ENCODE measurements at places on chromosomes 16 and 17.

- no peak for DNase-seq
Observed at GRCh38 chr17:60158751-60159478, 9.1 kb downstream of the CA4 start.

- DNase-seq, result peak; percentile 27
Observed at GRCh38 chr17:38798614-38799500, 499 bp downstream of the PIP4K2B start.

DNA sequence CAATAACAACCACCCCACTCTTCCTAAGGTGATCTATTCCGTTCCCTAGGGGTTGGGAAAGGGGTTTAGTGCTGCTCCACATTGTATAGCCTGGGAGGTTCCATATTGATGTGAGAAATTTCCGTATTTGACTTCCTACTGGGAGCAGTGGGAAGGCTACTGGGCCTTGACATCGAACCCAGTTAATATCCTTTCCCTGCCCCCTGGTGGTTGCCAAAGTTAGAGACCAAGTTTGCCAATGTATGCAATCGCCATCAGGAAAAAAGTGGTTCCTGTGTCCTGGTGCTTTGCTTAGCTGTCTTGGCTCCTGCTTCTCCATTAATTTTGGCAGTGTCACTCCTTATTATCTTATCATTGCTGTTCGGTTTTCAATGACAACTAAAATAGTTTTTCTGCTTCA lies 914.9 kb downstream of the KCNJ2 start:
- no peak for DNase-seq

- no peak for DNase-seq
Observed at GRCh38 chr16:20704281-20704680, 6.8 kb upstream of the ACSM1 start.

- peak; percentile 84 for DNase-seq
Observed at GRCh38 chr16:5071681-5072333, at the start of gene ALG1. Gene ALG1 (plus strand): TSS chr16:5071843. CDS start chr16:5071850, 7 bp downstream.

DNA sequence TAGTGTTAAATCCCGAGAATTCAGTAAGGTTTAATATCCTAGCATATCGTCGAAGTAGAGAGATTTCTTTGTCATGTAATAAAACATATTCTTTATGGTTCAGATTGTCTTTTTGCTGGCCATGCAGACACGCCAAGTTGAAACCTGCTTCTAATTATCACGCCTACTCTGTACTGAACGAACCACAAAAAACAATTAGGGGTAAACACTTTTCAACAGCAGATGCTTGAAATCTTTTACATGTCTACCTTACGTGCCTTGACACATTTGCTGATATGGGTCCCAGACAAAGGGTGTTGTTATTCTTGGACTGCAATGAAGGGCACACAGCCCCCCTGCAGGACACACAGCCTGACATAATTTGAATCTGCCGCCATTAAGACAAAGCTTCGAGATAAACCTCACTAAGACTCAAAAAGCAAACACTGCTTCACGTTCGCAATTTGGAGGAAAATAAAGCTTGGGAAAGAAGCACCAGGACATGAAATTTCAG lies 13.3 kb downstream of the WIPI1 start:
- DNase-seq, result no peak

- no peak for DNase-seq
Observed at GRCh38 chr17:72400863-72401262, 280.0 kb downstream of the SOX9 start.

DNA sequence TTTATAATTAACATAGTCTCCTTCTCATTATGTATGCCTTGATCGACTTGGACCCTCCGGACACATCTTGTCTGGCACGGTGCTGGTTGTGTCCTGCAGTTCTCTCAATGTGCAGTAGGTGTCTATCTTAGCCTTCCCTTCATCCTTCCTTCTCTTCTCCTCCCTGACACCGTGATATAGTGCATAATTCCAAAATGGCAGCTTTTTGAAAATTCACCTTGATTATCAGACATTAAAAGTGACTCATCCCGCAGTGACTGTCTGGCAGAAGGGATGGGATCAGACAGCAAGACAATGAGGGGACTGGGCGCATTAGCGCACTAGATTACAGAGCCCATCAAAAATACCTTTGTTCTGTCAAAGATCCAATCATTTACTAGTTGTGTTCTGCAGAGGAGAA lies 70.0 kb upstream of the PMFBP1 start:
- no peak for DNase-seq

GRCh38 chr17:3978421-3979289 lies 14.4 kb upstream of the ATP2A3 start:
- DNase-seq, result no peak

- DNase-seq, result no peak
Observed at GRCh38 chr17:72021417-72022041, 99.3 kb upstream of the SOX9 start.

- DNase-seq, result no peak
Observed at GRCh38 chr17:45408611-45409421, 23.9 kb downstream of the ARHGAP27 start.

DNA sequence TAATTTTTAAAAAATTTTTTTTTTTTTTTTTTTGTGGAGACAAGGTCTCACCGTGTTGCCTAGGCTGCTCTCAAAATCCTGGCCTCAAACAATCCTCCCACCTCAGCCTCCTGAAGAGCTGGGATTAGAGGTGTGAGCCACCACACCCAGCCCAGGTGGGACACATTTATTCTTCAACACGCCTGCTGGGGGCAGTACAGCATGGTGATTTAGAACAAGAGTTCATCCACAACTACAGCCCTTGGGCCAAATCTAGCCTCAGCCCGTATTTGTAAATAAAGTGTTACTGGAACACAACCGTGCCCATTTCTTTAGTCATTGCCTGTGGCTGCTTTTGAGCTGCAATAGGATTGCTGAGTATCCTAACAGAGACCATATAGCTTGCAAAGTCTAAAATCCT lies 92.8 kb downstream of the KATNIP start:
- DNase-seq, result no peak

DNA sequence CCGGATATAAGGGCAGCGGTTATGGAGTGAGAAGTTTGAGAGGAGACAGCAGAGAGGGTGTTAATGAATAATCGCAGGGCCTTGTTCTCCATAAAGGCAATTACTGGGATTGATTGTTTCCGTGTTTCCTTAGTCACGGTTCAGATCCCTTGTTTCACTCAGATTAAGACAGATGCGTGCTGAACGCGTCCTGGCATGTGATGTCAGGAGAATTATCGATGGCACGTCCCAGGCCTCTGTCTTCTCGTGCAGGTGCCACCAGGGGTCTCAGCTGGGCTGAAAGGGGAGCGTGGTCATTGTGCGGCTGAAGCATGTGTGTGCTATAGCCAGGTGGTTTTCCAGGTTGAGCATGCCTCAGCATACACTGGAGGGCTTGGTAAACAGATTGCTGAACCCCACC lies 142.4 kb upstream of the NOL11 start:
- DNase-seq, result no peak

- peak; percentile 45 for DNase-seq
Observed at GRCh38 chr16:4506450-4506849, 30.3 kb downstream of the HMOX2 start.

DNA sequence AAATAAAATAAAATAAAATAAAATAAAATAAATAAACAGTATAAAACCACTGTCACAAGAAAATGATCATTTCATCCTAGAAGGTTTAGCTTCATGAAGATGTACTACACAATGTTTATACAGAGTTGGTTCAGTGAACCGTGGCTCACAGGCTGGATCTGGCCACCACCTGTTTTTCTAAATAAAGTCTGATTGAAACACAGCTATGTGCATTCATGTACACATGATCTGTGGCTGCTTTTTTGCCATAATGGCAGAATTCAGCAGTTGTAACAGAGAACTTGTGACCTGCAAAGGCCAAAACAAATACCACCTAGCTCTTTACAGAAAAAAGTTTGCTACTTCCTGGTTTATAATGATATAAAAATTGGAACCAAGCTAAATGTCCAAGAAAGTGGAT lies 12.6 kb upstream of the RPRML start:
- DNase-seq, result no peak
